ENCODE measurements at places on chromosomes 3 and 15.

GRCh38 chr3:177642804-177643125, 445.5 kb upstream of the TBL1XR1 start:
- no peak for DNase-seq

- DNase-seq, result no peak
Observed at GRCh38 chr3:49602877-49603411, 48.7 kb downstream of the BSN start.

GRCh38 chr3:93961026-93961425, 12.7 kb downstream of the PROS1 start:
- DNase-seq, result no peak

DNA sequence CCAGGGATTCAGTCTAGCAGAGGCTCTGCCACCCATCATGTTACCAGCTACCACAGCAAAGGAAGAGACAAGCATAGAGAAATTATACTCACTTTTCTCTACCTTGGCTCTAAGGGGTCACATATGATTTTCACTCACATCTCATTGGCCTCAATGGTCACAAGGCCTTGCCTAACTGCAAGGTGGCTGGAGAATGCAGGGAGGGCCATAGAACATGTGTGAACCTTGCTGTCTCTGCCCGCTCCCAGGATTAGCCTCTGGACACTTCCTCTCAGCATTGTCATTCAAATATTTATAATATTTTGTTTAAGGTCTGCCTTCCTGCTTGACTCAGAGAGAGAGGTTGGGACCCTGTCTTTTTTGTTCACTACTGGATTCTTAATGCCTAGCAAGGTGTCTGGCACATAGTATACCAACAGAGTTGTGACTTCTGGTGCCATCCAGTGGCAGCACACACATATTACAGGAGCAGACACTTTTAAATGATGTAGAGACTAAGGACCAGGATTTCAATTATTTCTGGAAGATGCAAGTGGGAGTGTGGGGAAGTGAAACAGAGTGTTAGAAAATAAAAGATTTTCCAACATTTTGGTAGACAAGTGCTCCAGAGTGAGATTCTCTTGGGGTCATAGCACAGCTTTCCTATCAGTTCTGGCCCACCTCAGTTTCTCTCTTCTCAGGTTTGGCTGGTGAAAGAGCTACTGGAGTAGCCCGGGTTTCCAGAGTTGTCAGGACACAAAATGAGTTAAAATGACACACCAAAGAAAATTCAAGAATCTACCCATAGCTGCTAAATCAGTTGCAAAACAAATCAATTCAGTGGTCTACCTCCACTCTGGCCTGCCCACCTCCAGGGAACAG, 119.0 kb upstream of the RASGRP1 start:
- peak; percentile 59 for DNase-seq

GRCh38 chr15:61106044-61106834, 122.9 kb downstream of the RORA start:
- no peak for DNase-seq

- DNase-seq, result peak; percentile 13
Observed at GRCh38 chr15:77650265-77650664, 17.6 kb upstream of the LINGO1 start.

- peak; percentile 93 for DNase-seq
Observed at GRCh38 chr15:81575436-81576123, 201.6 kb upstream of the TMC3 start.

DNA sequence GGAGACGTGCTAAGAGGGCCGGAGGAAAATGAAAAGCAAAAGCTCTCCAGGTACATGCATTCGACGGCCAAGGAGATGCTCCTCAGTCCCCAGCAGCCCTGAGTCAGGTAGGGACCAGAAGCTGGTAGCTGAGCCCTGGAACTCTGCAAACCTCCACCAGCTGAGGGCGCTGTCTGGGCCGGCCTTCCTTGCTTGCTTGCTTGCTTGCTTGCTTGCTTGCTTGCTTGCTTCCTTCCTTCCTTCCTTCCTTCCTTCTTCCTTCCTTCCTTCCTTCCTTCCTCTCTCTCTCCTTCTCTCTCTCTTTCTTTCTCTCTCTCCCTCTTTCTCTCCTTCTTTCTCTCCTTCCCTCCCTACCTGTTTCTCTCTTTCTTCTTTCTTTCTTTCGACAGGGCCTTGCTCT, 94.6 kb upstream of the RASGRF1 start:
- no peak for DNase-seq

DNA sequence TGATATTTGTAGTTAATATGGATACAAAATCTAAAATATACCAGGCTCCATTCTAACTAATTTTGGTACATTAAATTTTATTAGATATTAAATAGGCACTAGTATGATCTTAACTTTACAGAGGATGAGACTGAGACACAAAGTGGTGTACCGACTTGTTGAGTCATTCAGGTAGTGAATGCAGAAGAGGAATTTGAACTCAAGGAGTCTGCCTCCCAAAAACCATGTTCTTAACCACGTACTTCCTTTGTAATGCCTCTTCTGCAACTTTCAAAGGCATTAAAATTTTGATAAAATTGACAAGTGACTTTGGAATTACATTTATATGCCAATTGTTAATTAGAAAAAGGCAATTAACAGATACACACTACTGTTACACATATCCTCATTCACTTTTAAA, 61.8 kb downstream of the ZBBX start:
- no peak for DNase-seq

- DNase-seq, result no peak
Observed at GRCh38 chr3:173893835-173894234, 496.3 kb downstream of the NLGN1 start.

DNA sequence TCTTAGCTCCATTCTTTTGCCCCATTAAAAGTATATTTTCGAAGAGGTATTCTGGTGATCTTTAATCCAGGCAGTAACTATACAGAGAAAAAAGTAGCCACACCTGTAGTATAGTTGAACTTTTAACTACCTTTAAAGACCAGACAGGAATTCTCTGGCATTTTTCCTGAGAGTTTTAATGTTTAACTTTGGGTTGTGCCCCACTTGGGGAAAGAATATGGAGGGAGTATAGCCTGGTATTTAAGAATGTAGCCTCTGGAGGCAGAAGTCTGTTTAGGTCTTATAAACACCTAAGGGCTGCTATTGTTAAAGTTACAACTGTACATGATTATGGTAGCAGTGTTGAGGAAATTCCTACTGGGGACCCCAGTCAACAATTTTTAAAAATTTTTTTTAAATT, 19.3 kb downstream of the C3orf85 start:
- DNase-seq, result no peak

DNA sequence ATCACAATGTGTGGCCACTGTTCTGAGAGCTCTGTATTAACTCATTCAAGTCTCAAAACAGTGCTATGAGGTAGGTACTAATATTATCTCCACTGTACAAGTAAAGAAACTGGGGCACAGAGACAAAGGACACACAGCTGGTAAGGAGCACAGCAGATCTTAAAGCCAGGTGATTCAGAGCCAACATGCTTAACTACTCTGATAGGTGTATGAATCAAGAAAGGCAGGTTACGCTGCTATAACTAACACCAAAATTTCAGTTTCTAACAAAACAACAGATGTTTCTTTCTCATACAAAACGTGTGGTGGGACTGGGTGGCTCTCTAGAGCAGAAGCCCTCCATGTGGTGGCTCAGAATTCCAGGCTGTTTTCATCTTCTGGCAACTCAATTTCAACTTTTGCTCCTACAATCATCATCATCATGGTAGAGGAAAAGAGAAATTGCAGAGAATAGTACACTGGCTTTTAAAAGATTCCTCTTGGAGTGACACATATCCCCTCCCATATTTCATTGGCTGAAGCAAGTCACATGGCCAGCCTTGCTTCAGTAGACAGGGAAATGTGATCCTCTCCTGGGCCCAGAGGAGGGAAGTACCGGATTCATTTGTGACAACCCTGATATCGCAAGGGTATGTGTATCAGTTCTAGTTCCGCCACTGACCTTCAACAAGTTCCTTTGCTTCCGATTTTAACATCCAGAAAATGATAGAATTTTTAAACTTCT, 126.2 kb upstream of the PTX3 start:
- DNase-seq, result no peak

- DNase-seq, result no peak
Observed at GRCh38 chr15:62834686-62835329, 207.7 kb upstream of the TPM1 start.

- no peak for DNase-seq
Observed at GRCh38 chr15:91308855-91309254, 208.8 kb downstream of the SV2B start.

GRCh38 chr3:194395778-194396538, 3.1 kb downstream of the GP5 start:
- no peak for DNase-seq

DNA sequence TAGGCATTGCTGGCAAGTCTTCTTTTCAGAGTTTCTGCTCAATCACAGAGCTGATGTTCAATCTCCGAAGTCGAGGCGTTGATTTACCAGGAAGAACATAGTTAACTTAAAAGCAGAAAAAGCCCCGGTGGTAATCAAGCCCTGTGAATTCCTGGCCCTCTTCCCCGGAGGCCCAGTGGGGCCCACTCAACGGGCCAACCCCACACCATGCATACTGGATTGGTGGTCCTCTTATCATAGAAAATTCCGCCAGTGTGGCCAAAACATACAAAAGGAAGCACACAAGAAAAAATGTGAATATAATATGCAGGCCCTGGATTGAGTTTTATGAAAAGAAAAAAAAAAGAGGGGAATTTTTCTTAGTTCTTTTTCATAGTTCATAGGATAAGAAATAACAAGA, 873.0 kb upstream of the NR2F2 start:
- DNase-seq, result peak; percentile 48

DNA sequence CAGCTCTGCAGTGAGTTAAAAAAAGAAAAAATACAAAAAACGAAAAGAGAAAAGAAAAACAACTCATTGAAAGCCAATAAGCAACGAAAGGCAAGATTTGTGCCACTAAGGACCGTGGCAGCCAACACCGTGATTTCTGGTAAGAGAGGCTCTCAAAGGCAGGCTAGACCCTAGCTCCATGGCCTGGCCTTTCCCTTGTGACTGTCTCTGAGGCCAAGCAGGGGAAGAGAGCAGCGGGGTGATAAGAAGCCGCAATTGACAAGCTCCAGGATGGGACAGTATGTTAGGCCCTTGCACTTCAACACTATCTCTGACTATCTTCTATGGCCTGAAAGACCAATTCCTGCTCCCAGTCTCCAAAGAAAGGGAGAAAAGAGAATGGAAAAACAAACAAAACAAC, 12.4 kb downstream of the APOD start:
- DNase-seq, result no peak

DNA sequence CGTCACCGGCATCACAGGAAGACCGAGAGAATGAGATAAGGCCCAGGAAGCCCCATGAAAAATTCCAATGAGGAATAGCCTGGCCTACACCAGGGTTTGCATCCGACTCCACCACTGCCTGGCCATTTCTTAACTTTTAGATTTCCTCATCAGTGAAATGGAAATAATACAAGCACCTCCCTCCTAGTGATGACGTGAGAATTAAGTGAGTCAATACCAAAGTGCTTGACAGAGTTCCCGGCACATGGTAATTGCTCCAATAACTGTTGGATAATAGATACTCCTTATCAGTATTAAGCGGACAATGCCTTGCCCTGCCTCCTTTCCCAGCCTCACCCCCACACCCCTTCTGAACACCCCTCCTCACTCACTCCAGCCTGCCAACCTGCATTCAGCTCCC, 105.4 kb downstream of the TLE3 start:
- no peak for DNase-seq

DNA sequence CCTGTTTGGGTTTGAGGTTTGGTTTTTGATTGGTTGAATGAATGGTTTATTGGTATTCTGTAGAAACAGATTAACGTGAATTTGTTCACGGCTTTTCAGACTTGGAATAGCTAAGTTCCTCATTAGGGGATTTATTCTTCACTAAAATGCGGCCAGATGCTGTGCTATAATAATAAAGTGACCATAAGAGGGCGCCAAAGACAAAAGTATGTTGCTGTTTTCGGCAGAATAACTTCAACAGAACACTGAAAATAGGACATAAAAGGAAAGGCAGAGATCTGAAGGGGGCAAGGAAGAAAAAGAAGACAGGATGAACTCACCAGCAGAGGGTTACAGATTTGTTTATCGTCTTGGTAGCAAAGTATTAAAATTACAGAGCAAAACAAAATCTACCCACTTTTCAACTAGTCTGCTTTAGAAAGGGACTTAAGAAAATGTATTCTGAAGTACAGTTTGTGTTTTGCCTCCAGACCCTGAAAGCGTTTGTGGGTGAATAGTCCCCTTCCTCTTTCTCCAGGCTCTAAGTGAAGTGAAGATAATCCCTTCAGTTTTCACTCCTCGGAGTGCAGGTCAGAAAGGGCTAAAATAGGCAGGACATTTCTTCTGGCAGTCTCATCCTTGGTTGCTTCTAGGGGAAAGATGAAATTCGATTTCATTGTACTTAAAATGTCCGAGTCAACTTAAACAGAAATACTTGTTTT, 147.6 kb downstream of the IL20RB start:
- peak; percentile 74 for DNase-seq

DNA sequence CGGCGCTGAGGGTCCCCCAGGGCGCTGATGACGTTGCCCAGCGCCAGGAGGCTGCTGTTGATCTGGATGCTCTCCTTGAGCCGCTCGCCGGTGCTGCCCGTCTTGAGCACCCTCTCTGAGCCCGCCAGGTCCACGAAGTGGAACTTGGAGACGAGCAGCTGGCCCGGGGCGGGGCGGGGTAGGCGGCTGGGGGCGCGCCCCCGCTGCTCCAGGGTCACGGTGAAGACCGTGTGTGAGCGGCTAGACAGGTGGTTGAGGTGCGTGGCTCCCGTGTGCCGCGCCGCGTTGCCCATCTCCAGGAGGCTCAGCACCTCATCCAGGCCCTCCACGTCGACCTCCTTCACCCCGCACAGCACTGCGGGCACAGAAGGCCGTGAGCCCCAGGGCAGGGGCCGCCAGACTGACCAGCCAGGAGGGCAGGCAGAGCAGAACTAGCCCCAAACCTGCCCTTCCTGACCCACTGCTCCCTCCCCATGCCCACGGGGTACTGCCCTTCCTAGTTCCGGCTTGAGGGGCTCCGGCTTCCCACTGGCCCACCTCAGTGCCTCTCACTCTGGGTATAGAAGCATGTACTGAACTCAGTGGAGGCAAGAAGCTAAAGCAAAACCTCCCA, 6.1 kb downstream of the KIF7 start:
- DNase-seq, result no peak

- DNase-seq, result peak; percentile 72
Observed at GRCh38 chr3:4981665-4982494, 2.6 kb downstream of the BHLHE40 start.

DNA sequence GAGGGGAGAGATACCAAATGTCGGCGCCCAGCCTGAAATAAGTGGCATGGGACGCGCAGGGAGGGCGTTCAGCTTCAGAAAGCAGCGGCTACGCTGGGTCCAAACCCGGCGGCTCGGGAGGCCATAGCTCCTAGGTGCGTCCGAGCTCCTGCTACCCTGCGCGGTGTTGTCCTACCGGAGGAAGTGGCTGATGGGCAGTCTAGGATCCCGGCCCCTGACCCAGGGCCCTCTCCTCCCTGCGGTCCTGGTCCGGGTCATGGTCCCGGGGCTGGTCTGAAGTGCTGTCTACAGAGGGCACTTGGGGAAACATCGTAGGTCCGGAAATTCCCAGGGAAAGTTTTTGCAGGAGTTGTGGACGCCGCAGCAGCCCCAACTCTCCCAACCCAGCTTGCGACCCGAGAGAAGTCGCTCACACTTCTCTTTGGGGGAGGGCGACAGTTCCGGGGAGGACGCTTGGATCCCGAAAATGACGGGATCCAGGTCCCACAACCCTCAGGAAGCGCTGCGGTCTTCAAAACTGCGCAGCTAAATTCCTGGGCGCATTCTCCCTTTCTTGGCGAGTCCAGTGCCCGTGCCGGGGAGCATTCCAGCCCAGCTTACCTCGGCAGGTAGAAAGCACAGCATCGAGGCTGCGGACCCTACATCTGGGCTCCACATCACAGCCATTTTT, 9.1 kb upstream of the FOXB1 start:
- DNase-seq, result no peak
